Spleen (tissue), 13 donors: ENCODE measurements at places on chromosomes 16 and 17. TPM values are rescaled to one million over a fixed set of nuclear protein-coding genes. Genes with fewer than 3 reads are reported as not detected.

The SPATA32 gene
- polyA plus RNA-seq = 0.08 TPM

The TBC1D3B gene
- polyA plus RNA-seq = 1.3 TPM

GRCh38 chr16:2774161-2774891 is 2.8 kb downstream of the ELOB start:
- peak; percentile 58 for DNase-seq
- H3K36me3 ChIP-seq = peaks cover 52% of the 10 kb centered on the region
- peaks cover 30% of the 10 kb centered on the region for H3K4me1 ChIP-seq
- no peak overlapping the region for H3K4me3 ChIP-seq
- H3K27me3 ChIP-seq = no peaks in the 10 kb centered on the region

GRCh38 chr17:79541056-79541850 is 69.6 kb downstream of the RBFOX3 start:
- peaks cover 5% of the 10 kb centered on the region for H3K27me3 ChIP-seq
- H3K4me1 ChIP-seq = no peaks in the 10 kb centered on the region
- no peaks in the 10 kb centered on the region for H3K36me3 ChIP-seq
- DNase-seq = peak; percentile 44
- no peak overlapping the region for H3K4me3 ChIP-seq

The CHD9NB gene
- polyA plus RNA-seq = not detected

DNA sequence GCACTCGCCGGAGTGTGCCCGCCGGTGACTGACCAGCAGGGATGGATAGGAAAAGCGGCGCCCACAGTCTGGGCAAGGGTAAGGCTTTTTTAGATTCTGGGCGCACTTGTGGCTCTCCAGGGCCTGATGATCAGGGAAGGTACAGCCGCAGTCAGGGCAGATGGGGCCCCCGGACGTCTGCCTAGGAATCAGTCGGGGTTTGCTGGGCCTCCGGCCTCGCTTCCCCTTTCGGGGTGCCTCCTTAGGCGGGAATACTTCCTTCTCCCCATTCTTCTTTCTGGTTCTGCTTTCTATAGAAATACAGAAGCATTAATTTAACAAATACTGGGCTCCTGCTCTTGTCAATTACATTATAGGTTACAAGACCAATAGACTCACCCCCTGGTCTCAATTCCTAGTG is 5.0 kb downstream of the ZNF689 start:
- H3K4me3 ChIP-seq = no peak overlapping the region
- H3K27me3 ChIP-seq = no peaks in the 10 kb centered on the region
- H3K4me1 ChIP-seq = peaks cover 71% of the 10 kb centered on the region
- peaks cover 33% of the 10 kb centered on the region for H3K36me3 ChIP-seq
- no peak overlapping the region for H3K27ac ChIP-seq

The C16orf87 gene
- polyA plus RNA-seq = 7.3 TPM
